ENCODE measurements at places on chromosomes 2 and 18.

GRCh38 chr2:20403774-20404312 lies 43.0 kb upstream of the RHOB start:
- DNase-seq, result no peak

DNA sequence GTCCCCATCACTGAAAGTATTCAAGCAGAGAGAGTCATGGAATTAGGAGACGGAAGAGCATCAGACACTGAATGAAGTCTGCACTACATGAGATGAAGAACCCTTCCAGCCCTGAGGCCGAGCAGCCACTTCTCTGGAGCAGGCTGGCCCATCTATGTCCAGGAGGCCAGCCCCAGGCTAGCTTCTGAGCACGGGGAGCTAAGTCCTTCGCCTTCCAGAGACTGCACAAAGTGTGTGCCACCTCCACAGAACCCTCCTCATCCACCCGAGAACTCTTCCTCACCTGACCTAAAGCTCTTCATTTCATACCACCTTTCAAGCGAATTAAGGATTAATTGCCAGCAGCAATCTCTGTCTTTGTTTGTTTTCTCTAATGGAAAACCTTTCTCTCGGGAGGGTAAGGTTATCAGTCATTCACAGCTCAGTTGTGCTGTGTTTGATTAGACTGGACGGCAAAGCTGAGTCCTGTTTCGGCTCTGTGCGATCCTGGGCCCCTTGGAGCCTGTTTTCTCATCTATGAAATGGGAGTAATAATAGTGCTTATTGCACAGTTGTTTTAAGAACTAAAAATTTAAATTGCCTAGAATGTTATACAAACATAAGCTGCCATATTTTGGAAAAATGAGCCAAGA lies 38.0 kb downstream of the SCTR start:
- no peak for DNase-seq

GRCh38 chr2:83186105-83186760 lies 1272.8 kb downstream of the SUCLG1 start:
- no peak for DNase-seq

- no peak for DNase-seq
Measured at GRCh38 chr18:25587545-25587944, 235.6 kb upstream of the ZNF521 start.

DNA sequence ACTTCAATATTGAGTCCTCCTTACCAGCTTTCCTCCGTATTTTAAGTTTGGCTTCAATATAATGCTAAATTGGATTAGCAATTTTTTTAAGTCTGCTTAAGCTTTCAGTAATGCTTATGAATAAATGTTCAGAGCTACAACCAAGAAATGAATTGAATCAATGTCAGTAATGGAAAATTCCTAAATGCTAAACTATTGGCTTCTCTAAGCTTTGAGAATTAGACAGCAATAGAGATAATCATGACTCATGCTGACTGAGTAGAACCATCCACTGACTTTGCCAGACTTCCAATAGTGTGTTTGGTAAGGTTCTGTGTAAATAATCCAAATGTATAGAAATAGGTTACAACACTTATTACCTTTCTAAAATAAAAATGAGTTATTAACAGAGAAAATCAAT lies 8.9 kb upstream of the PDE1A start:
- no peak for DNase-seq

- DNase-seq, result no peak
Measured at GRCh38 chr2:119306196-119306590, 60.4 kb downstream of the C2orf76 start.

DNA sequence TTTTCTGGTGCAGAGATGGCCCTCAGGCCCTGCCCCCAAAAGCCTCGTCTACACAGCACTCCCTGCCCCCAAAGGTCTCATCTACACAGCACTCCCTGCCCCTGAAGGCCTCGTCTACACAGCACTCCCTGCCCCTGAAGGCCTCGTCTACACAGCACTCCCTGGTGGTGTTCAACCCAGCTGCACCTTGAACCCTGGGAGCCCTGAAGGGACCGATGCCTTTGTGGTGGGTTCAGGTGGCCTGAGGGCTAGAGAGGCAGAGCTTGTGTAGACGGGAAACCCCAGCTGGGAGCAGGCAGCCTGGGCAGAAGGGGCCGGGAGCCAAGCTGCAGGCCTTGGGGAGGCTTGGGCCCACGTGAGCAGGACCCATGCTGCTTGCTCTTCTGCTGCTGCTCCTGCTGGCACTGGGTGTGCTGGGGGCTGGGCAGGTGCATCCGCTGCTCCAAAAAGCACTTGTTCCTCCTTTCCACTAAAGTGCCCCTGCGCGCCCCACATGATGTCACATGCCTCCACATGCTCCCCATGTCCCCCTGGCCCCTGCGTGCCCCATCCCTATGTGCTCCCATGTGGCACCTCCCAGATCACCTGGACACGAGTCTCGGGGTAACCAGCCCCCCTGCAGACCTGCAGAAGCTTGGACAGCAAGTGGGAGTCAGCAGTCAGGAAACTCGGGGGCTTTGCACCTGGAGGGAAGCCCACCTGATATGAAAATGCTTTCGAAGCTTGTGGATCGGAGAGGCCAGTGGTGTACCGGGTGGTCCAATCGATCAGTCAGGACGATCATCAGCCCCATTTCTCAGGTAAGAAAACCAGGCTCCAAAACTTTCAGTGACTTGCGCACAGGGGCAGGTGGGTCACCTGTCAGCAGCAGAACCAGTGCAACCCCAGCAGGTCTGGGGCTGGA lies 94.9 kb upstream of the CTDP1 start:
- no peak for DNase-seq

DNA sequence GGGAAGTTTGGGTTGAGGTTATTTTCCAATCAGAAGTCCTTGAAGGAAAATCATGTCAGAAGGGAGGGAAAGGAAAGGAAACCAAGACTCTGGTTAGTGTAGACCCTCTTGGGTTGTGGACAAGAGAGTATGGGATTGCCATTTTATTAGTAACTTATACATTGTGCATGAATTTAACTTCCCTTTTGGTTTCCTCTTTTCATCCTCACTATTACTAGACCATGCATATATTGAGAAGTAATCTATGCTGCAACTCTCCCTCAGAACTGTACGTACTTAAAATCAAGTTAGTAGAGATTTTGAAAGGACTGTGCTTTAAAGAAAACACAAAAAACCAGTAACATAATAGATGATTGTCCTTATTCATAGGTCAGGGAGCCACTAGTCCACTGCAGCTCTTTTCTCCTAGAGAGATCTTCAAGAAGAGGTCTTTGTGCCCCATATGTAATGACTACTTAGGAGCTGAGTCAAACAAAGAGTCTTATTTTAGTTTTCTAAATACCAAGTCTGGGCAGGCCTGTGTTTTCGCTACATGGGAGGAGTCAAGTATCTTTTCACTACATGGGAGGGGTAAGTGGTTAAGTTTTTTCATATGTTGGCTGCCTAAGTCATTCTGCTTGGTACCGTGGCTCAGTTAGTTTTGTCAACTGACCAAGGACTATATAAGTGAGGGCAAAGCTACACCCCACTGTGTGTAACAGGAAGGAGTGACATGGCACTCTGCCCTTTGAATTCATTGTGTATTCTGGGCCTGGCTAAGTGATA lies 25.2 kb upstream of the FAM117B start:
- no peak for DNase-seq

- no peak for DNase-seq
Measured at GRCh38 chr2:124080281-124081153, 55.4 kb downstream of the CNTNAP5 start.

All from T1000 (cell line).